ENCODE measurements at places on chromosomes 3 and 15. TPM values are rescaled to one million over a fixed set of nuclear protein-coding genes. Genes with fewer than 3 reads are reported as not detected.
A peak's percentile ranks its signal among the peaks of the same experiment; 100 is the strongest.

- no peak for DNase-seq
Observed at GRCh38 chr3:33490641-33491241, 50.5 kb upstream of the UBP1 start.

- DNase-seq = no peak
Observed at GRCh38 chr3:186669378-186670084, 3.7 kb downstream of the HRG start.

The INKA1 gene
- 6.3 TPM for total RNA-seq

DNA sequence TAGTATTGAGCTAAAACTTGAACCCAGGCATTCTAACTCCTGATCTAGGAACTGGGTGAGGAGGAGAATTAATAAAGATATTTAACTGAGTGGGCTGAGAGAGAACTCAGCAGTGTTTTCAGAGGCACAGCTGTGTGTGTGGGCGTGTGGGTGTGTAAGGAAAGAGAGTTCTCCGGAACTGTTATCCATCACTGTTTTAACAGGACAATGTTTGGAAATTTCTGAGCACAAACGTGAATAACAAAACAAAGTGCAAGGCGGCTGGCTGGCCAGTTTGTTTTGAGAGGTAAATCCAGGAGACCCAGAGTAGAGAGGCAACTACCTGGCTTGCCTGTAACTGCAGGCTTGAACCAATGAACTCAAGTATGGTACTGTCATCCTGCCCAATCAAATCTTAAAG is 5.0 kb upstream of the PTPN9 start:
- no peak for DNase-seq

DNA sequence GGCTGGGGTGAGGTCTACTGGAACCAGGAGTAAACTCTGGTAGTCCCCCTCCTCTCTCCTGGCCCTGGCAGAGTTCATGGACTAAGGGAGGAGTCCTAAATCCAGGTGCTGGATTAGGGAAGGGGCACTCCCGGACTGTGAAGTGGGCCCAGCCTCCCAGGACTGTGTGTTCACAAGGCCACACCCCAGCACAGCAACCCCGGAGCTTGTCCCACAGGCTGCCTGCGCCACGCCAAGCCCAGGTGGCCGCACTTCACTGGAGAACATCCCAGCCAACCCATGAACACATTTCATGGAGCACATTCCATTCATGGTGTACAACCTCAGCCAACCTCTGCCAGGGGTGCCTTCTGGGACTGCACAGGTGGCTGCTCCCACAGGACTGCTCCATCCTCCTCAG is 8.2 kb downstream of the ARPIN start:
- no peak for DNase-seq

GRCh38 chr15:38217191-38217595 is 35.4 kb upstream of the SPRED1 start:
- no peak for DNase-seq

The DCP1A gene
- 21.0 TPM for total RNA-seq

- DNase-seq = peak; percentile 70
Observed at GRCh38 chr3:134312072-134312872, 61.6 kb upstream of the RYK start.

DNA sequence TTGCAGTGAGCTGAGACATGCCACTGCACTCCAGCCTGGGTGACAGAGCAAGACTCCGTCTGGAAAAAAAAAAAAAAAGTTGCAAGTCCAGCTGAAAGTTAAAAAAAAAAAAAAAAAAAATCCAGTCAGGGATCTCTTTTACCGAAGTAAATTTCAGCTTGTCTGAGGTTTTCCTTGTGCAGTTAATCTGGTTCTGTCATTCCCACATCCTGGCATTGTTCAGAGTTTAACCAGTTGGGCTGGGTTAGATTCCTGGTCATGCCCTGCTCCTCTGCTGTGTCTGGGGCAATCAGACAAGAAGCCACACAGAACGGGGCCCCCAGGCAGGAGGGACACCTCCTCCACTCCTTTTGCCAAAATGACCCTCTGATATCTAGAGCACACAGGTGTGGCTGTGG is 84.1 kb upstream of the KLHL25 start:
- no peak for DNase-seq

DNA sequence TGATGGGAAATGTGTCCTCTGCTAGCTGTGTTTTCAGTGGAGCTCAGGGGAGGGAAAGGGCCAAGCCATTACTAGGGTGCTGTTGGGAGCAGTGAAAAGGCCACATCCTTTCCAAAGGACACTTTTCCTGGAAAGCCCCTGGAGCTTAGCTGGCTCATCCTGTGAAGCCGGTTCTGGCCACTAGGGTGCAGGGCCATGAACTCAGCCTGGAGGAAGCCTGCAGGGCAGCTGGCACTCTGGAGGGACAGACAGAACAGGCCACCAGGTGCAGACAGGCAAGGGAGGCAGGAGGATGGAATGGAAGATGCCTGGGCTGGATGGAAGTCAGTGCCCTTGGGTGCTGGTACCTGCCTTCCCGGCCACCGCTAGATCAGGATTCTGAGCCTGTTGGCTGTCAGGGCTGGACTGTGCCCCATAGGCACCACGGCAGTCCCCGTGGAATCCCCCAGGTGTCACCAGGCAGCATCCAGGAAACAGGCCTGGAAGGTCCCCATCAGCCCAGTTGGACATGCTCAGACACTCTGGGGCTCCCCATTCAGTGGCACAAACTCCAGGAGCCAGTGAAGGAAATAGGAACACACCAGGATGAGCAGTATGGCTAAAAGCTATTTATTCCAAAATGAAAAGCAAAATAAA is 76.2 kb upstream of the C2CD4B start:
- DNase-seq = no peak

DNA sequence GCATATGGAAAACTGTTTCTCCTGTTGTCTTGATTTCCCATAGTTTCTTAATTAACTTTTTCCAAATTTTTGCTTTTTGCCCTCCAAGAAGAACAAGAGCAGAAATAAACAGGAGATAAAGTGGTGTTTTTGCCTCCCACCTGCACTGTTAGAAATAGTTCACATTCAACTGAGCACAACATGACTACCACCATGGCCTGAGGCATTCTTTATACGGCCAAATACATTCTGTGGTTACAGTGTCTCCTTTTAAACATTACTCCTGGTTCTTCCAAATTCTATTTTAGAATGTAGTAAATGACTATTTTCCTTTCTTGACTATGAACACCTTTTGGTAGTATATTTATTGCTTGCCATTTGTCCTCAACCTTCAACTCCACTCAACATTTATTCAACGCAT is 98.5 kb downstream of the LARS2 start:
- no peak for DNase-seq

Data from kidney (tissue), 22 donors.